Right renal pelvis (tissue), 4 donors: ENCODE measurements at places on chromosomes 5 and 9.

- no peak for DNase-seq
These were observed 44.7 kb upstream of the LCP2 start for GRCh38 chr5:170342153-170342725.

DNA sequence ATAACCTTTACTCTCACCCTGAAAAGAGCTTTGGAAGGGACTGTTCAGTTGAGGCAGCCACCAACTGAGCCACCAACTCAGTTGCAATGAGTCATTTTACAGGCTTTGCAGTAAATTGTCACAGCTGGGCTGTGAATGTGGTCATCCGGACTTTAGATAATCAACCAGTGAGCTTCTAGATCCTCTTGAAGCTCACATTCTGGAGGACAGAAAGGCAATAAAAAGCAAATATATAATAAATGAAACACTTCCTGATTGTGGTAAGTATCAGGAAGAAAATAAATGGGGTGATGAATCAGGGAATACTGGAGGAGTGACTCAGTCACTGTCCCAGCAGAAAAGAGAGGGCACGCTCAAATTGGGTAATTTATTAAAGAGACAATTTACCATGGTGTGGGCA is 13.2 kb upstream of the C5orf58 start:
- DNase-seq, result no peak

GRCh38 chr9:34984049-34984448 is 5.5 kb upstream of the DNAJB5 start:
- no peak for DNase-seq

DNA sequence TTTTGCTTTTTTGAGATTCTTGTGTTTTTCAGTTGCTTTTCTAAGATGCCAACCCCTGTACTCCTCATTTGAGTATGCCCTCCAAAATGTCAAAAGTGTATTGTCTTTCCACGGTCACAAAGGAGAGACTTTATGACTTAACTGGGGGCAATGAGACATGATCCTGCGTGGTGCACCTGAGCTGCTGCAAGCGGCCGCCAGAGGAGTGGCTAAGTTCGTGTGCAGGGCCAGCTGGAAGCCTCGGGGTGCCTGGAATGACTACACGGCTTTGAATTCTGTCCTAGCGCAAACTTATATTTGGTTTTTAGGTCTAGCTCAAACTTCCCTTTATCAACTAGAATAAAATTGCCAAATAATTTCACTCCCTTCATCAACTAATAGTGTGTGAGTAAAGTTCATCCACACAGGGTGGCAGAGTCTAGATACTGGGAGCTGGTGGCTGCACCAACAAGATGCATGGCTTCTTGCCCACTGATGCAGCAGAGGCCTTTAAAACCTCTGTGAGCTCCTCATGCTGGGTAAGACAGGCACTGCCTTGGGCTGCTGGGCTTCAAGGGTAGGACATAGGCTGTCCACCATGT is 4.7 kb downstream of the GADD45G start:
- DNase-seq, result no peak

DNA sequence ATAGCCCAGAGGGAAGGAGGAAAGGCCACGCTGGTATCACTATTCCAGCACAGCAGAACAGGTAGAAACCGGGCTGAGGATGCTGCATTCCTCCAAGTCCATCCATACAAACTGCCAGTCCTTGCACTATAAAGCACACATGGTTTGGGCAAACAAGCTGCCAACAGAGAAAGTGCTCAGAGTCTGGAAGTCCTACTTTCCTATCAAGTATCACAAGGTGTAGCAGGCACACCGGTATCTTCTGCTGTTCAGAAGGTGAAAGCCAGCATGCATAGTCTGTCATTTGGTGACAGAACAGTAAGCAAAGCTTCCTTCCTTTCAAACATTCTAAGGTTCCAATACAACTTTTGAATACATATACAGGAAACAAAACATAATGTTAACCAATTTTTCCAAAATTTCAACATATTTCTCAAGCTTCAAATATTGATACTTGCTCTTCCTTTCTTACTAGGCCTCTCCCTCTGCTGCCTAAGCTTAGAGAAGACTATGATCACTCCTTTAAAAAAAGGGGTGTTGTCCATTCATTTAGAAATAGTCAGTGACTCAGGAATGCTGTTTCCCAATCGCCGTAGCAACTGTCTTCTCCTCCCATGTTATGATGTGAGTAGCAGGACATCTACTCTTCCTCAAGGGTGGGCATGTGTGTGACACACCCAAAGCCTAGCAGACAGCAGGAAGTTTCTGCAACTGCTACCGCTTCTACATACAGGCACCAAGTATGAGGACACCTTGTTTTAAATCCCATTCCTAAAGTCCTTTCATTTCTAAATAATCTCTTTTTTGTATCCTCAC is 14.7 kb downstream of the DIAPH1 start:
- no peak for DNase-seq

DNA sequence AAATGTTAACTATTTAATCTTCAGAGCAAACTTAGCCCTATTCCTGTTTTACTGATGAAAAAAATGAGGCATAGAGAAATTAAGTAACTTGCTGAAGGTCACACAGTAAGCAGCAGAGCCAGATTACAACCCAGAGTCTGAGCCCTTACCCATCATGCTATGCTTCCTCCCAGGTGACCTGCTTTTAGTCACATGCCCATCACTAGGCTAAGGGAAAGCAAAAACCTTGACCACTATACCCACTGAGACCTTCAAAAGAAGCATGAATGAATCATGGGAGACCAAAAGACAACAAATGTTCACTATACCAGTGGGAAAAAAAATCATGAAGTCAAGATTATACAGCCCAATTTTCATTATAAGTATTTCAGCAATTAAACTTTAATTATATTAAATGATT is 5.3 kb upstream of the HAUS6 start:
- no peak for DNase-seq

GRCh38 chr9:101664453-101664852 is 69.7 kb upstream of the PPP3R2 start:
- no peak for DNase-seq

DNA sequence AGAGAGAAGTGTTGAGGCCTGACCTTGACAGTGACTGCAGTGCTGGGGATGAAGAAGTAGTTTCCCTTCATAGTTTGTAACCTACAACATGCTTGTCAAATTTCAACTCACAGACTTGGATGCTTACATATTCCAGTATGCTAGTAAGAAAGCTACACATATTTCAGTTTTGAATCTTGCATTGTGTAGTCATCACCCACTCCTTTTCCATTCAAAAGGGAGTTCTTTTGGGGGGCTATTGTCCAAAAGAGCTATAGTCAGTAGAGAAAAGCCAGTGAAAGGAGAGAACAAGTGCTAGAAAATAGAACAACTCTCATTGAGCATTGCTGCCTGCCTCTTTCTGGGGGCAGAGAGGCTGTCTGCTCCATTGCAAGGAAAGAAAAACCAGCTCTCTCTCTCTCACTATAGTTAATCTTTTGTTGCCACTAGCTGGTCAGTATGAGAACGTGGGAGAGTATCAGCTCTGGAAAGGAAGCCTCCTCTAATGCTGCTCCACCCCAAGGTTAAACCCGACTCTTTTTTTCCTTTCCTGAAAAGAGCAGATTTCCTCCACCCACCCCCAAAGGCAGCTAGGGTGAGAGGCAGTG is 7.3 kb downstream of the ASTN2 start:
- no peak for DNase-seq

GRCh38 chr9:121972501-121972981 is 120.6 kb downstream of the TTLL11 start:
- DNase-seq, result no peak

- DNase-seq, result no peak
These were observed 114.4 kb upstream of the OSMR start for GRCh38 chr5:38731461-38731860.

GRCh38 chr9:105708405-105708804 is 14.1 kb downstream of the TMEM38B start:
- no peak for DNase-seq

DNA sequence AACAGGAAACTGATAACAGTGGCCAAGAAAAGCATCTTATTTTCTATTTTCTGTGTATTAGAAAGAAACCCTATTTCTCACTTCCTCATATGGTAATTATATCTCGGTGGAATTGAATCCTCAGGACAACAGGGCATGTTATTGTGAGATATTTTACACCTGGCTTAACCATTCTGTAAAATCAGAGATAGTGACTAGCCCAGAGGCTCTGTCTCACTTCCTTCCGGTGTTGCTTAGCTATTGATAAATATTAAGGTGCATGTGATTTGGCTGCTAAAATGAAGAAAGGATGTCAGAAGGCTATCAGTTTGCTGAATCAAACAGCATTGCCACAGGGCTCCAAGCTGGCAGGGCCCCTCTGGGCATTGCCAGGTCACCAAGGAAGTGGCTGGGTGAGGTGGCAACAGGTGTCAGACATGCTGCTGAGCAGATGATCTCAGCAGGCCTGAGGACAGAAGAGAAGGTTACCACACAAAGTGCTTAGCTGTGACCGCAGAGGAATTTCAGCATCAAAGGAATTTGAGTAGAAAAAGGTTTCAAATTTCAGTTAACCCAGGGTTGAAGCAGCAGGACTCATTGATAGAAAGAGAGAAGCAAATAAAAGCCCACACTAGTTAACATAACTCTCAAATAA is 330.7 kb downstream of the PDE4D start:
- DNase-seq, result no peak

- DNase-seq, result no peak
These were observed 31.8 kb downstream of the ABCA1 start for GRCh38 chr9:104896131-104896530.

GRCh38 chr5:79329453-79329852 is 93.5 kb downstream of the JMY start:
- DNase-seq, result no peak

- DNase-seq, result no peak
These were observed 272.4 kb downstream of the CDK5RAP2 start for GRCh38 chr9:120307599-120307998.
